ENCODE measurements at places on chromosomes 12 and 14. TPM values are rescaled to one million over a fixed set of nuclear protein-coding genes. Genes with fewer than 3 reads are reported as not detected.

DNA sequence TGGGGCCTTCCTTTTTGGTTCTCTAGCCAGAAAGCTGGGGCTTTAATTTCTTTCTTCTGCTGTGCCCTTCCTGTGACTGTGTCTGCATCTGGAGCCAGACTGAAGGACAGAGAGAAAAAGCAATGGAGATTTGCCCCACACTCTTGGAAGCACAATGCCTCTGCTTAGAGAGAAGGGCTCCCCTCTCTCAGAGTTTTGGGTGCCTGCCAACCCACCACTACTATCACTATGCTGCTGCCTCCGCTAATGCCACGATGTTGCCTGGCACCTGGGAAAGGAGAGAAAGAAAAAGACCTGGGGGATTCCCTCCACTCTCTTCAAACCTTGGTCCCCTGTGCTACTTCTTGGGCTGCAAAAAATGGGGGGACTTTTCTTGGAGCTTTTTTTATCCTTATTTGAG is 52.6 kb downstream of the TMEM260 start:
- no peak for DNase-seq

- DNase-seq = no peak
Measured at GRCh38 chr14:87754520-87755223, 238.3 kb downstream of the GALC start.

Gene CARMIL3
- total RNA-seq = 1.6 TPM

GRCh38 chr14:76413962-76414600 is 38.1 kb downstream of the ESRRB start:
- no peak for DNase-seq

DNA sequence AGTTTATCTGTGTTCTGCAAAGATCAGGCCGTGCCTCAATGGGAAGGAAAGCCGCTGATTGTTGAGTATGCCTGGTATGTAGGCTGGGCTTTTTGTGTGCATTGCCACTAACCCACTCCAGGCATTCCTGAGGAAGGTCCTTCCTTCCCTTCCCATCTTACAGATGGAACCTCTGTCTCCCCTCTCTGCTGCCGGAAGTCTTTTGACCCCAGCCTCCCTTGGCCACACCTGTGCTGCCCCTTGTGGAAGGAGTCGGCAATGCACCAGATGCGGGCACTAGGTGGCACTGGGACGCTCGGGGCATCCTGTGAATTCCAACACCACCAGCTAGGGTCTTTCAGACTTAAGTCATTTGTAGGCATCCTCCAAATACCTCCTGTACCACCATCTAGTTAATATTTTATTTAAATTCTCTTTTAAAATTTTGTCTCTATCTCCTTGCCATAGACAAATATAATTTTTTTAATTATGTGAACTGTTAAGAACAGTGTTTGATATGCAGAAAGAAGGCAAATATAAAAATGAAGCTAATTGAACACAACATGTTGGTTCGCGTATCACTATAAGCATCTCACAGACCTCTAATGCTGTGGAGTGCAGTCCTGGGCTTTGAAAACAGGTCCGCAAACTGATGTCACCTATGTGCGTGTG is 99.6 kb downstream of the RIN3 start:
- DNase-seq = no peak

- no peak for DNase-seq
Measured at GRCh38 chr12:13744561-13744960, 236.8 kb downstream of the GRIN2B start.

- DNase-seq = no peak
Measured at GRCh38 chr14:102049258-102050025, 37.4 kb downstream of the HSP90AA1 start.

Gene PTPRB
- total RNA-seq = 1.7 TPM
